NCI-H1048 (cell line): ENCODE measurements at places on chromosomes 2 and 18.

DNA sequence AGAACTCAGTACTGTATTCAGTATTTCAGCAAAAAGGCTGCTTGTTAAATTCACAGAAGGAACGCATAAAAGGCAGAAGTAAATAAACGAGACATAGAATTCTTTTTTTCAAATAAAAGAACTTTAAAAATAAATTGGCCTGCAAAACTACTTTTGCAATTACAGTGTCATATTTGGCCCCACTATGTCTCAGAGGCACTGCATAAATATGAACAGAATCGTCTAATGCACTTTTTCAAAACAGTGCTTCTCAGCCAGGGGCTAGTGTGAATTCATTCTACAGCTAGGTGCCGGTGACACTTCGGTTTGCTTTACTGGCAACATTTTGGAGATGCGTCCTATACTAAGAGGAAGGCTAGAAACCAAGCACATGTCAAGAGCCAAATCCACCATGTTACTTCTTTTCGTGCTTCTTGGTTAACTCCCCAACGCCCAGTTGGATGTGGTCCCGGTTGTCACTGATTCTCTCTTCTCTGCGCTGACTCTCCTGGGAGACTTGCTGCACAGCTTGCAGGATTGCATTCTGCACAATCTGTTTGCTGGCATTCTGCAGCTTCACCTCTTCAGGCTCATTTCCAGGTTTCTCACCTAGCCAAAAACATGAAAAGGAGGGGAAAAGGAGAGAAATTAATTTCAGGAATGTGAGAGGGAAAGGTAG is 51.8 kb downstream of the AKAIN1 start:
- DNase-seq, result no peak

- no peak for DNase-seq
Measured at GRCh38 chr18:37327063-37327577, 238.5 kb downstream of the CELF4 start.

DNA sequence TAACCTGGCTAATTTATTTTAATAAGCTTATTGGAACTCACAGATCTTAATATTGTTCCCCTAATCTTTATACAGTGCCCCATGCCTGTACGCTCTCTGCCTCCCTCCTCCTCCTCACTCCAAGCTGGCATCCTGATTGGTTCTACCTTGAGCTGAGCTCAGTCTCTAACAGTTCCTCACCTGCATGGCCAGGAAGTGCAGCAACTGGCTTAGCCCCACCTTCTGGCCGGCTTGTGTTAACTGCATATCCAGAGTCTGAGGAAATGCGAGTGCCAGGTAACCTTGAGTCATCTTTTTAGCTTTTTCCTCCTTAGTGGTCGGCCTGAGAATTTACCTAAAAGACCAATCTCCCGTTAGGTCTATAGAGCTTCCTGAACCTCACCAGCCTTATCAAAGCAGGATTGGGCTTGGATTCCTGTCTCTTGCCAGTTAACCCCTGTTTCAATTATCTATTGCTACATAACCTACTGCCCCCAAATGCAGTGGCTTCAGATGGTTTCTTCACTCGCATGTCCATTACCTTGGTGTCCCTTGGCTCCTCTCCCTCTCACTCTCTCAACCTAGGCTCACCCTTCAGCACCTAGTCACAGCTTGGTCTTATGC is 89.5 kb upstream of the STK39 start:
- DNase-seq, result no peak

- no peak for DNase-seq
Measured at GRCh38 chr2:32558492-32558891, 69.4 kb upstream of the TTC27 start.

DNA sequence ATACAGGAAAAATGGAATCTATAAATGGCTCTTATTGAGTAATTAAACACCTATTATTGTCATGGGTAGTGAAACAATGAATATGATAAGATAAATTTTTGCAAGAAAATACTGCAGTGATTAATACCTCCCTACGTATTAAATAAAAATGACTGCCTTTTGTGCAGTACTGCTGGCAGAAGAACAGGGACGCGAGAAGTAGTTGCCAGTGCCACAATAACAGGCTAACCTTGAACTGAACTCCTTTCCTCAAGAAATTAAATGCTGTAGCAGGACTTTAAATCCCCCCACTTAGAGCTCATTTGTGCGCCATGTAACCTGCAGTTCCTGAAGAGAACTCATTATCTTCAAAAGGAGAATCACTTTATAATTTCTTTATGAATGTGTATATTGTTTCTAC is 24.6 kb downstream of the FIGN start:
- DNase-seq, result no peak

DNA sequence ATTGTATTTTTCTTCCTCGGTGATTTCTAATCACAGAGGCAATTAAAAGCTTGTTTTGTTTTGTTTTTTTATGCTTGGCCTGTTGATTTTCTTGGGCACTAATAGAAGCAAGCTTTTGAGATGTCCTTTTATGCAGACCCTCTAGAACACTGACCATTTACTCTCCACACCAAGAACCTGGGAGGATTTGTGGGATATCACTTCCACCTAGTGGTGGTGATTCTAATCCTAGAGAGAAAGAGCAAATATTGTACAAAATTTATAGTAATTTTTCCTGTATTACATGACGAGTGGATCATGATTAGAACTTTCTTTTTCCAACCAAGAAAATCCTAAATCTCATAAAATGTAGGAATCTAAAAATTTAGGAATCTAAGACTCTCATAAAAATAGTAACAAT is 23.4 kb downstream of the NEMP2 start:
- no peak for DNase-seq
